ENCODE measurements at places on chromosomes 2 and 18.

GRCh38 chr2:60429681-60430080, 123.8 kb downstream of the BCL11A start:
- DNase-seq, result no peak

- no peak for DNase-seq
Observed at GRCh38 chr2:13819896-13820295, 812.6 kb upstream of the LRATD1 start.

DNA sequence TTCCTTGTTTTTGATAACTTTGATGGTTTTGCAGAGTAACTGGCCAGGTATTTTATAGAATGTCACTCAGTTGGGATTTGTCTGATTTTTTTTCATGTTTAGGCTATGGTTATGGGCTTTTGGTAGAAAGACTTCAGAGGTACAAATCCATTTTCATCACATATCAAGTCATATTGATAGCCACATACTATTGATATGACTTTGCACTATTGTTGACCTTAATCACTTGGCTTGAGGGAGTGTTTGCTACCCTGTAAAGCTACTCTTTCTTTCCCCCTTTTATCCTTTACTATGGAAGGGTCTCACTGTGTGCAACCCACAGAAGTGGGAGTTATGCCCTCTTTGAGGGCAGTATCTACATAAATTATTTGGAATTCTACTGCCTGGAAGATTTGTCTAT, 109.8 kb downstream of the BABAM2 start:
- no peak for DNase-seq

DNA sequence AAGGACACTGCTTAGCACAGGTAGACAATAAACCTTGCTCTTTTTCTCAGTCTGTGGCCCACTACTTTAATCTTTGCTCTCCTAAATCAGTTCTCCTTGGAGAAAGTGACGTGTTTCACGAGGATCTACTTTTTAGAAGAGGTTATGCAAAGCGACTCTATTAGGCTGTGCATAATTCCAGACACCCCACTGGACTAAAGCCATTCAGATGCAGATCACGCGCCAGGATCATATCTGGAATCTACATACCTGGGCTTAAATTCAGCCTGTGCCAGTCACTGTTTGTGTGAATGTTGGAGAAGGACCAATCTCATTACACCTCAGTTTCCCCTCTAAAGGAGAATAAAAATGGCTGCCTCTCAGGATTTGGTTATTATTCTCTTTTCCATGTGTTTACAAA, 413.0 kb upstream of the MYT1L start:
- DNase-seq, result no peak

- DNase-seq, result no peak
Observed at GRCh38 chr2:172395503-172395902, 31.9 kb upstream of the ITGA6 start.

GRCh38 chr2:147688242-147688641, 156.6 kb upstream of the ACVR2A start:
- no peak for DNase-seq

- DNase-seq, result no peak
Observed at GRCh38 chr18:21489119-21489750, 111.3 kb downstream of the ESCO1 start.

GRCh38 chr2:147097747-147098146, 747.1 kb upstream of the ACVR2A start:
- no peak for DNase-seq

- DNase-seq, result no peak
Observed at GRCh38 chr18:9135912-9136314, 668 bp upstream of the ANKRD12 start.

GRCh38 chr18:36419900-36420531, 122.5 kb downstream of the FHOD3 start:
- no peak for DNase-seq

DNA sequence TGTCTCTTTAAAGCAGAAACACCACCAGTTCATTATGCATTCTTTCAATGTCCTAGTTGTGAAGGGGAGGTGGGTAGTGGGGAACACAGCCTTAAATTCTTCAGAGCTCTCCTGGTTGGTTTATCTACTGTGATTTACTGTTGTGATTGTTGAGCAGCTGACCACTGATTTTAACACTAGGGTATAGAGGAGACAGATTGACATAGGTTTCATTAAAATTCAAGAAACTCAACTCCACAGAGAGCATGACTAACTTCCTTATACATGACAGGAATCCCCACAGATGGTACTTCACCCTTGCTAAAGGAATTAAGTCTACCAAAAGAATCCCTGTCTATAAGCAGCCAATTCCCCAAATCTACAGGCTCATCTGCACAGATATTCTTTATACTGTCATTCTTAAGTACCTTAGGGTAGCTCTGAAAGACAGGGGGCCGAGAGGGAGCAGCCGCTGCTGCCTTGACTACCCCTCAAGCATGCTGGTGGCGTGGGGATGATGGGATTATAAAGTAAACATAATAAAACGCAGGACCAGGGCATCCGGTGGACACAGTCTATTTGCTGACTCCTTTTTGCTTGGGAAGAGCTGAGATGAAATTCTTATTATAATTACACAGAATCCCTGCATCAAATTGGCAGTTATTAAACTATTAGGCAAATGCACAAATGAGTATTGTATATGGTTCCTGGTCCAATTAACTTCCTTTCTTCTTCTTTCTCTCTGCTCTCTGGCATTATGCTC, 1377.6 kb upstream of the PIK3C3 start:
- no peak for DNase-seq

- DNase-seq, result no peak
Observed at GRCh38 chr2:20071397-20072383, 20.3 kb upstream of the LAPTM4A start.

DNA sequence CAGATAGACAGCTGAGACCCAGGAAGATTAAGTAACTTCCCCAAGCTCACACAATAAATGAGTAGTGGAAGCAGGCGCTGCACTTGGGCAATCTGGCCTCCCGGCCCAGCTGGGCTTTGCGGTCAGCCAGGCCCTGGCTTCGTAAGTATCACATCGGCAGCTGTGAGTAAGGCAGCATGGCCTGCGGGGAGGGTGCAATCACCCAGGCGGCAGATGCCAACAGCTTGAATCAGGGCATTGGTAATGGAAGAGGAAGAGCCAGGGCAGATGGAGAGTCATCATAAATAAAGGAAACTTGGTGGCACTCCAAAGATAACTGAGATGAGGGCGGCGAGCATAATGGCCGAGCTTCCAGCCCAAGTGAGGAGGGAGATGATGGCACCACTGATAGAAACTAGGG, 217.9 kb upstream of the PID1 start:
- DNase-seq, result no peak

DNA sequence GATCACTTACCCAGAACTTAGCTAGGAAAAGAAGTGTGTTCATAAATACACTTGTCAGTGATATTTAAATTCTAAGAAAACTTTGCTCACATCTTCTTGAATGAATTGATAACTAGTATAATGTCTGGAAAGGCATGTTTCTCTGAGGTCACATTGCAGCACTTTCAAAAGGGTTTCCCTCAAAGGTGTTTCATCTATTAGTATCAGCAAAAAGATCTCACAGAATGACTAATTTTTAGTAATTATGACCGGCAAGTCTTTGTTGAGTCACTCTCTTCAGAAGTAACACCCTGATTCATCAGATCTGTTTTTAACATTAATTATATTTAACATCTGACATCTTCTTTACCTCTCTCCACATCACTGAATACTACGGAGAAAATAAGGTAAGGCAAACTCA, 222.3 kb downstream of the IKZF2 start:
- no peak for DNase-seq

- no peak for DNase-seq
Observed at GRCh38 chr2:207716056-207716455, 4.6 kb downstream of the CCNYL1 start.

- no peak for DNase-seq
Observed at GRCh38 chr18:50706651-50707050, 113.2 kb downstream of the MRO start.

All from T-helper 22 cell (primary cell).